NCI-H446 (cell line): ENCODE measurements at places on chromosomes 16 and 17.
A peak's percentile ranks its signal among the peaks of the same experiment; 100 is the strongest.

DNA sequence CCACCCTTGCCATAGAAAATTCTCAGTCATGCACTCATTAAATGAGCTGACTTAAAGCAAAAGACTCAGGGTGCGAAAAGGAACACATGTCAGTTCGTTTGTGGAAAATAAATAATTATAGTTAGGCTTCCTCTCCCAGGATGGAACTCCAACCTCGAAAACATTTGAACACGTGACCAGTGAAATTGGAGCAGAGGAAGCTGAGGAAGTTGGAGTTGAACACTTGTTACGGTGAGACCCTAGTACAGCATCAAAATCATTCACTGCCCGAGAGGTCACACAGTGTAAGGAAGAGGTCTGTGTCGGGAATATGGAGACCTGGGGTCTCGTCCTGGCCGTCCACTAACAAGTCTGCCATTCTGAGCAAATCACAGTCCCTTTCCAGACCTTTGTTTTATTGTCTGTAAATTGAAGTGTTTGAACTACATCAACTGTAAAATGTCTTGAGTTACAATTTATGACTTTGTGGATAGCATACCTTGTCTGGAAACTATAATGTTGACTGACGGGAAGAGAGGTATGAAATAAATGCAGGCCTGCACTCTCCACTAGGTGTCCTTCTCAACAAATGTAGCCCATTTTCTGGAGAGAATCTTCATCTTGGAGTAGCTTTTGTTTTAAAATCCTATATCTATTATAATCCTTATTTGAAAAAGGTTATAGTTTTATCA, 7.7 kb downstream of the PSMD7 start:
- no peak for DNase-seq

DNA sequence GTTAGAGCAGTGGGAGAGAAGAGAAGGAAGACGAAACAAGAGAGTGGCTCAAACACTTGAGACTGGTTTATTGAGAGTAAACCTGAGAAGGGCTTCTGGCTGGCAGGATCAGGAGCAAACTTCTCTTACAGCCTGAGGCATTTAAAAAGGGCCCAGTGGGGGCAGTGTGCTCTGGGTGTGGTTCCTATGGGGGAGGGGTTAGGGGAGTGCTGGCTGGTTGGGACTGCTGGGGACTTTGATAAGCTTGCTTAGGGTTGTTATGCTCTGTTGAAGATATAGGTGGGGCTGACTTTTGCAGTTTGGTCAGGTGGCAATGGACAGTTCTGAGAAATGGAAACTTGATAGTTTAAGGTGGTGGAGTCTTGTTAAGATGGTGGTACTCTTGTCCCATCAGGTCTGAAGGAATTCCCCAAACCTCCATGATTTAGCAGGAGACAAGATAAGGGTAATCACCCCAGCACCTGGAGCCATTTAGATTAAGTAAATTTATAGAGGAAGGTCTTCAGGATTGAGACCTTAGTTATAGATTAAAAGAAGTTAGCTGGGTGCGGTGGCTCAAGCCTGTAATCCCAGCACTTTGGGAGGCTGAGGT, 79.3 kb downstream of the EMP2 start:
- DNase-seq, result no peak

DNA sequence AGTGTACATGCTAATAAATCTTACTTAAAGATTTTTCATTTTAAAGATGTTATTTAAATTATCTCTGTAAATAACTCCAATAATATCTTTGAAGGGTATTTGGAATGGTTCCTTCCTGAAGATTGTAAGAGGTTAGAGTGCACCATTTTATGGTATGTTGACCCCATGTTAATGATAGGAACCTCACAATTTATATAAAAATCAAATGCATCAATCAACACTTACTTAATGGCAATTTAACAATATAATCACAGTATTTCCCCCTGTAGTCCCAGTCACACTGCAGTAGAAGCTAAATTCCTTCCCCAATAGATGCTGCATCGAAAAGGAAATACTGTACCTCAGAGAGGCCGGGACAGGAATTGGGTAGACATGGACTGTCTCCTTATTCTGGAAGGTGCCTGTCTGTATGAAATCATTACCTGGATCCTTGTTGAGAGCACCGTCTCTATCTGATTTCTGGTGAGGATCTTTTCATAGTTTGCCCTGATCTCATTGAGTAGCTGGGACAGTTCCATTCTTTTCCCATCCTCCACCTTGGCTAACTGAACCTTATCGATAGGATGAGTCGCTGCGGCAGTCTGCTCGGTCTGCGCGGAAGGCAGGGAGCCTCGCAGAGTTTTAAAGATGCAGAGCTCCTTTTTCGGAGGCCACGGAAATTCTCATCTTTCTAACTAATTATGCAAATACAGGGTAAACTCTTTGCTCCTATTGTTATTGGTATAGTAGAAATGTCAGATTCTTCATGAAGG, at the start of gene KRT222:
TSS of gene KRT222 (minus strand) at position 596 of the 752 bp plus-strand sequence. CDS start at position 518, 78 bp downstream.
- DNase-seq, result no peak

- no peak for DNase-seq
These were observed 34.4 kb upstream of the SLC39A11 start for GRCh38 chr17:73126716-73127473.

GRCh38 chr16:52466994-52467393, 79.9 kb downstream of the TOX3 start:
- DNase-seq, result peak; percentile 5

GRCh38 chr17:39599665-39600231, 8.0 kb downstream of the NEUROD2 start:
- DNase-seq, result no peak

DNA sequence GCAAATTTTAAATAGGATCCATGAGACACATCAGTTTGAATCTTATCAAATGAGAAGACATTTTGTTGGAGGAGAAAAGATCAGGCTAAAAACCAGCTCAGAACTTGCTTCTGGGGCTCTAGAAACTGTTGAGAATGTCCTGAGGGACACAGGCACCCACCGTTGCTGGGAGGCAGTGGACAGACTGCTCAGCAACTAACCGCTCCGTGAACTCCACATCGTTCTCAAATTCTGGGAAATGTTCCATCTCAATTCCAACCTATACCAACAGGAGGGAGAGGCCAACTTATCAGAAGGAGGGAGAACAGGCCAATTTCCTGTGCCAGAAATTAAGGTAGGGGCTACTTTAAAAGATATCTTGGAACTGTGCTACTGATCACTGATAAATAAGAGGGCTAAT, 8.3 kb downstream of the TAT start:
- no peak for DNase-seq
